ENCODE measurements at places on chromosomes 4 and X.

DNA sequence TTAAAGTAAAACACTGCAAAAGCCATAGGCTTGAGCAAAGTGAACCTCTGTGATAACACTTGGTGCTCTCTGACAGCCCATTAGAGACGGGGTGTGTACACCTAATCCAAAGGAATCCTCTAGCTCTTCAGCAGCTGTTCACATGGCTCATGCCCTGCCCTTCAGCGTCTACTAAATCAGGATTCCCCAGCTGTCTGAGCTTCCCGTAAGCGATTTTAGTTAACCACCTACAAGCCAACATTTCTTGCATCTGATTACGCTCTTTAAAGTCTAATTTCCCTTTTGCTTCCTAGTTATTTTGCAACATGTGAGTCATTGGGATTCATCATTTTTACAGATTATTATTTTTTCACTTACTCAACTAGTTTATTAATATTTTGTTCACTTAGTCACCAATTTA is 6.5 kb downstream of the DMD start:
- DNase-seq = no peak

DNA sequence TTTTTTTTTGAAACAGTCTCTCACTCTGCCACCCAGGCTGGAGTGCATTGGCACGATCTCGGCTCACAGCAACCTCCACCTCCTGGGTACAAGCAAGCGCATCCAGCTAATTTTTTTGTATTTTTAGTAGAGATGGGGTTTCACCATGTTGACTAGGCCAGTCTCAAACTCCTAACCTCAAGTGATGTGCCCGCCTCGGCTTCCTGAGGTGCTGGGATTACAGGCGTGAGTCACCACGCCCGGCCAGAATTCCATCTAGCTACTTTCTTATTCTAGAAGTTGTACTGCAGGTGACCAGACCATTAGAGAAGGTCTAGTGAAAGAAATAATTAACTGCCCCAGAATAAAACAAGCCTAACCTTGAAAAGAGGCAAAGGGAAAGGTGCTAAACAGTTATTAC is 2.3 kb downstream of the LRBA start:
- DNase-seq = peak; percentile 79

DNA sequence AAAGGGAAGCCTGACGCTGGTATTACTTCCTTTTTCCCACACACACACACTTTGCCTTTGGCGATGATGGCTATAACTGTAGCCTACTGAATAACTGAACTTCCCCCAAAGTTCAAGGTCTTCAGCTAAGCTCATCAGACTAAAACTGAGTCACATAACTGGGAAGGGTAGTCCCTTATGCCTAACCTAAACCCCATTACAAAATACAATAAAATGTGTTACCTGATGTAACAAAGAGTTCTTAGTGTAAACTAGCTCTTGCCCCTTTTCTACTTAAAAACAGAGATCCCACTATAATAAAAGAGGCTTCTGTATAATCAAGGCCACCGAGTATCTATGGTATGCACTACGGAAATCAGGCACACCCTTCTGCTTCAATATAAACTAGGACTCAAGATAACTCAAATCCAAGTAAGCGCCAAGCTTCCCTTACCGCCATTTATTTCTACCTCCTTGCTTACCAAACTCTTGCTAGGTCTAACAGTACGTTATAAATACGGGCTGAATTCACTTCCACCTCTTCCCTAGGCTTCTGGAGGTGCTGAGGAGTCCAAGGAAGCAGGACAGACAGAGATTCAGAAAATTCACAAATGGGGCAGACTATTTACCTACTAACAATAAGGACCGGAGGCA is 2.4 kb downstream of the OTUD4 start:
- DNase-seq = peak; percentile 60

DNA sequence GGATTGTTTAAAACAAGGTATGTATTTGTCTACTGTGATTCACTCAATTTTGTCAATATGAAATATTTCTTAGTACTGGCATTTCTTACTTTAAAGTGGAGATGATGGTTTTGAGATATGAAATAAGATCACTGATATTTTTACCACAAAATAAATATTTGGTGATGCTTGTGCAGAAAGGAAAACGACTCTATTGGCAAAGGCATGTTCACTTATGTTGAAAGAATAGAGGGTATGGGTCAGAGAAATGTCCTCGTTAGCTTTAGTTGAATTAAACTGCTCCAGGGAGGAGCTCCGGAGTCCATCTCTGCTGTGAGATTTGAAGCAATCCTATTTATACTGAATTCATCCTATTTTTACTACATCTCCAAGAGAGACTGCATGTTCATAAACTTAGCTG is 84.2 kb downstream of the SH3BGRL start:
- DNase-seq = no peak

DNA sequence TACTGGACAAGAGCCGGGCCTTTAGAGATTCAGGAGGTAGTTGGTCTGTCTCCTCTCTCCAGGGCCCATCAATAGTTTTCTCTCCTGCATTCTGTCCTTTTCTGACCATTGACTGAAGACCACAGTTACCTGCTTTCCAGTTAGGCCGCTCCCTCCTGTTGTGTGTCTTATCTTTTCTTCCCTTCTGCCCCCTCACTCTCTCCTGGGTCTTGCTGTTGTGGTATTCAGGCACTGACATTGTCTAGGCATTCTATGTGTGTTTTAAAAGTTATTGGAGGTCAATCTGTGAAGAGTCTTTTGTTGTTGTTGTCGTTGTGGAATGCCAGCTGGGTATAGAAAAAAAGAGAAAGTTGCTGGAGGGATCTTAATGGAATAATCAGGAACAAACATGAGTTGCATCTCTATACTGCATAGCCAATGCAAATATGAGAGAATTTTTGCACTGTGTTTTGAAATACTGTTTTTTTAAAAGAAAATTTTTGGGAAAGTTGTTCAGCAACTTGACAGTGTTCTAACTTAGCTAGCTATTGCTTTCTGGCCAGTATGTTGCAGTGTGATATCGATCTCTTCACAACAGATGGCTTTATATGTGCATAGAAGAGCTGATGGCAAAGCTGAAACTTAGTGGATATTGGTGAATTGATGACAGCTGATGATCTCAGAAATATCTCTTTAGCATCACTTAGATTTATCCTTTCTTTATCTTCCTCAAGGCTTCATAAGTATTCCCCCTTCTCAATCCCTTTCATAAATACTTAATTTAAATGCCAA is 240.7 kb downstream of the C4orf33 start:
- DNase-seq = no peak

DNA sequence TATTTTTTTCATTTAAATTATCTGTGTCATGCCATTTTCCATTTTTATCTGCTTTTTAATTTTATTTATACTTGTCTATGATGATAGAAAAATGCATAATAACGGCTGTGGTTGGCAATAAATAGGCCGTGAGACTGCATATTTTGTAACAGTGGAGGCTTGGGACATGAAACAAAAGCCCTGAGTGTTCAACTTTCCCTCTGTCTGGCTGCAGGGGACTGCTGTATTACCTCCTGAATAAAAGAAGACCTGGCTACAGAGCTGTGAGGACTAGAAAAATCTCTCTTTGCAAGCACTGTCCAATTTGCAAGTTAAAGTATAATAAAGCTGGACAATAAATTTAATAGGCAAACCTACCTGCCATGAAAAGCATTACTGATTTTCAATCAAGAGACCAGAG is 82.1 kb downstream of the MAGEB10 start:
- no peak for DNase-seq
